Vagina (tissue), 2 donors: ENCODE measurements at places on chromosomes 2 and 18. TPM values are rescaled to one million over a fixed set of nuclear protein-coding genes. Genes with fewer than 3 reads are reported as not detected.

Gene REG3A
- total RNA-seq, result not detected

Gene CCDC178
- total RNA-seq, result 10.8 TPM

Gene IL36G
- not detected for total RNA-seq

Gene KCNIP3
- 27.5 TPM for total RNA-seq

Gene HOXD11
- 19.4 TPM for total RNA-seq

Gene CHRND
- total RNA-seq, result not detected

Gene FTCDNL1
- total RNA-seq, result 2.5 TPM

Gene KCNK3
- 10.6 TPM for total RNA-seq

DNA sequence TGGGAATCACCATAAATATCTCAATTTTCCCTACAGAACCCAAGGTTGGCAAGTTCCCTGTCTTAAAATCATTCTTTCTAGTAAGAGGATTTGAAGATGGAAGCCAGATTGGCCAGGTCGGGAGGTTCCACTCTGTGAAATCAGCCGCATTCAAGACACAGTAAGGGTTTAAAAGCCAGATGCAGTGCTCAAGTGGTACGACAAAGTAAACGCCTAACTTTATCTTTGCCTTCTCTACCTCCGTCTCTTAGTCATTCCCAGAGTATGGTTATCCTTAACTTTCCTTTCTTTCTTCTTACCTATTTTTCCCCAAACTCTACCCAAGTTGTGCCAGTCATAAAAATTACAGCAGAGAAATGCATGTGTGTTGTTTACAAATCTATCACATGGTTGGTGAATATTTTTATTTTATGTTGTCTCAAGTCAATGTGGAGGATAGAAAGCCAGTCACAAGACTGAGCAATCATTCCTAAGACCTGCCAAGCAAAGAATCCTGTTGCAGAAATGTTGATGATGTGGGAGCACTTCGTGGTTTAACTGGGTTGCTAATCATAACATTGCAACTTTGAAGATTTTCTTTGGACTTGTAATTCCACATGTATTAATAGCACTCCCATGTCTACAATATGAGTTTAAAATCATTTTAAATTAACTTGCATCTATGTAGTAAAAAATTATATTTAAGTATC, 62.6 kb downstream of the SLC40A1 start:
- no peak for DNase-seq

- no peak for DNase-seq
These were observed 58.1 kb upstream of the KYNU start for GRCh38 chr2:142819411-142819810.

GRCh38 chr2:23302591-23302990, 82.4 kb upstream of the KLHL29 start:
- no peak for DNase-seq

DNA sequence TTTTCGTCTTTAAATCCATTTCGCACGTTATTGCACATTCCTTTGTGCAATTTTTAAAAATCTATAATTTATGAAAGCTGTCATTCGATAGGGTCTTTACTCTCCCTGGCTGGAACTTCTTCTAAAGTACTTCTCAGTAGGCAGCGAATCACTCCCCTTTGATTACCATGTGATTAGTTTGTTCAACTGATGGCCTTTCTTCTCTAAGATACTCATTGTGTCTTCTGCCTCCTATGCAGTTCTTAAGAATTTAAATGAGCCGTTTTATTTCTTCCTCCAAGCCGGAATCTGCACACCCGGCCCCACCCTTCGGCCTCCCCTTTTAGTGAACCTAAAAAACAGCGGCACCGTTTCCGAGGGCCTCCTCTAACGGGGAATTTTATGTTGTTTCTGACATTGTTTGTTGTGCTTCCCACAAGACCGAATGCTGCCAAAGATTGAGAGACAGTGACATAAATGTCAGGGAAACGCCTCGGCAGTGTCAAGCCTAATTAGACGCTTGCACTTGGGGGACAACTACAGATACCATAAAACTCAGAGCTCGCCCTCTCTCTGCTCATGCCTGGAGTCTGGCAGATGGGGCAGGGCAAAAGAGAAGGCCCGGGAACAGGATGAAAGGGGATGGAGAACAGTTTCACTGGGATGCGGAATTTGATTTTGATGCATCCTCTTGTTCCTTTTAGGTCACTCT, 255.3 kb downstream of the BCL11A start:
- no peak for DNase-seq

GRCh38 chr2:105806996-105807395, 62.3 kb downstream of the NCK2 start:
- peak; percentile 27 for DNase-seq

DNA sequence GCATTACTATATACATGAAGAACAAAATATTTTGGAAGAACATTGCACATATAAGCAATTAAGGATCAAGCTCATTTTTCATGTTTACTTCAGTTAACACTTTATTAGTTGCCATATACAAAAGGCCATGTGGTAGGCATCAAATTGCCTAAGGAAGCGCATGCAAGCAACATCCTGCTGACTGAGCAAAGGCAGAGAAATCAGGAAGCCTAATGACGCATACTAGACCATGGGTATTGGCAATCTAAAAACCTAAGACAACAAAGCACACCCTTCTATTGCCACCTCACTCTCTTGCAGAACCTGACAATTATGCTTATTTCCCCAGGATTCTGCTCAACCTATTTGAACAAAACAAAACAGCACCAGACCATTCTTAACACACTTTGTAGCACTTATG, 171.9 kb downstream of the STK39 start:
- no peak for DNase-seq

GRCh38 chr2:129199501-129199900, 780.0 kb upstream of the RAB6C start:
- DNase-seq, result no peak

GRCh38 chr2:239399921-239400595, 762 bp downstream of the HDAC4 start:
- DNase-seq, result no peak

DNA sequence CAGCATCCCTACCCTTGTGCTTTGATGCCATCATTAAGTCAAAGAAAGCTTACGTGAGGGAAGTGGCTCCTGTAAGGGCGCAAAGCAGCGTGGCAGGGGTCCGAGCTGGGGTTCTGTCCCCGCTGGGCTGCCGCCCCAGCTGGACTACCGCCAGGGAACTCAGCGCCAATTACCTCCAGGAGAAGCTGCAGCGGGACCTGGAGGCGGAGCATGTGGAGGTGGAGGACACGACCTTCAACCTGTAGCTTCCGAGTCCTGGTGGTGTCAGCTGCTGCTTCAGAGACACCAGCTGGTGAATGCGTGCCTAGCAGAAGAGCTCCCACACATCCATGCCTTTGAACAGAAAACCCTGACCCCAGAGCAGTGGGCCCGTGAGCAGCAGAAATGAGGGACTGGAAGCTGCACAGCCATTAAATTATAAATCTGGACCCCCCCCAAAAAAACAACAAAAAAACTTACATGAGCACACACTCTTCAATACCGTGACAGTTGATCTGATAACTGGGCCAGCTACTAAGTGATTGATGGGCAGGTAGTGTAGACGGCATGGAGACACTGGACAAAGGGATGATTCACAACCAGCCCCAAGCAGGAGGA, 20.1 kb upstream of the YES1 start:
- no peak for DNase-seq

DNA sequence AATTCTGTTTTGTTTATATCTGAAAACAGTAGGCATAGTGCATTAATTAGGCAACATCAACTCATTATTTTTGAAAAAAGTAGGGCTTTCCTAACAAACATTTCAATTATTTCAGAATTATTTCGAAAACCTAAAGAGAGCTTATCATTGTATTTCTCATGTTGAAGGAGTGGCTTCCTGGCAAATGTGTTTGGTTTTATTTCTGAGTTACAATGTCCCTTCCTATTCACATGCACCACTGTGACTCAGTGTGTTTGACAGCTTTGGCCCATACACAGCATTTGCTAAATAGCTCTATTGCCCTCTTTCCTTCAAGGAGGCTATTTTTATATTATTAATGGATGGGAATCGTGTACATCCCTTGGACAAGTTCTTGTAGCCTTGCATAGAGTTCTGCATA, 205.9 kb downstream of the PTGR3 start:
- no peak for DNase-seq

DNA sequence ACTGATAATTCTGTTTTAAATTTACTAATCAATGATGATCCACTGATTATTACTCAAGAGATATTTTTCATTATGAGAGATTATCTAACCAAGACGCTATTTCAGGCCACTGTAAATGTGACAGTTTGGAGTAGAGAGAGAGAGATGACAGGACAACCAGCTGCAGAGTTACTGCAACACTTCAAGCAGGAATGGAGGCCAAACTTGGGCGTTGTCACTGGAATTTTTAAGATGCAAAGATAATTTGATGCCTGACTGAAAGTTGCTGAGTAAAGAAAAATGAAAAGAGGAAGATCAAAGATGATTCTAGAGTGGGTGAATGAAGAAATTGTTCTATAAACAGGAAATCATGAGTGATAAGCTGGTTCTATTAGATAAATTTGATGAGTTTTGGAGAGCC, 1302.1 kb upstream of the TMEFF2 start:
- DNase-seq, result no peak

DNA sequence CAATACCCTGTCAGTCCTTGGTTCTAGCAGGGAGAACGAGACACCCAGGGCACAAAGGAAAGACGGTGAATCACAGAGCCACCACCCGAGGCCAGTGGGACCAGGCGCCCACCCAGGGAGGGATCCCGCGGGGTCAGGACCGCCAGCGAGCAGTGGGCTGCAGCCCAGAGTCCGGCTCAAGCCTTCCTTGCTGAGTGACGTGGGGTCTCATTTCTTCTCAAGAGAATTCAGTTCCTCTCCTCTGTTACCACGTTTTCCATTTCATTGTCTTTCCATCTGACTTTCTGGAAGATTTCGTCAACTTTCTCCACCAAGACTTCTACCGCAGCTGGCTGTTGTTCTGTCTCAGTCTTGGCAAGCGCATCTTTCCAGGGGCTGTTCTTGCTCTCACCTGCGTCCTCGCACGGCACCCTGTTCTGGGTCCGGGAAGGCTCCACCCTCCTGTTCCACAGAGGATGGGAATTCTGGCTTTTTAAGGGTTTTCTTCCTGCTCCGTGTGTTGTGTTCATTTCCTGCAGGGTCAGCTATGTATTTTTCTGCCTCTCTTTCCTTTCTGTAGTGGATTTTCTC, 248.6 kb downstream of the NDUFA10 start:
- DNase-seq, result no peak

DNA sequence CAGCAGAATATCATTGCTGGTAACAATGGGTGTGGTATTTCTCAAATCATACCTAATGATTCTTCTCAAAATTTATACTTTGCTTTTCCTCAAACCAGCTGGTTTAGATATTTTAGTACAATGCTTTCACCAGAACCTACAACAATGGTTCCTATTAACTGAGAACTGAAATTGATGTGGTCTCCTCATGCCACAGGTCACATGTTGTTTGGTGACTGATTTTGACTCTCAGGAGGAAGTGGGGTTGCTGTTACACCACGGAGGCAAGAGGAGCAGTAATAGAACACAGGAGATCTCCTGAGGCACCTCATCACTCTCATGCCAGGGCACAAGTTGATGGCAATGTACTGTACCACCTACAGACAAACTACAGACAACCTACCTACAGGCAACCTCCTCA, 3.0 kb upstream of the CEP68 start:
- no peak for DNase-seq

GRCh38 chr18:25517881-25518715, 166.1 kb upstream of the ZNF521 start:
- no peak for DNase-seq

DNA sequence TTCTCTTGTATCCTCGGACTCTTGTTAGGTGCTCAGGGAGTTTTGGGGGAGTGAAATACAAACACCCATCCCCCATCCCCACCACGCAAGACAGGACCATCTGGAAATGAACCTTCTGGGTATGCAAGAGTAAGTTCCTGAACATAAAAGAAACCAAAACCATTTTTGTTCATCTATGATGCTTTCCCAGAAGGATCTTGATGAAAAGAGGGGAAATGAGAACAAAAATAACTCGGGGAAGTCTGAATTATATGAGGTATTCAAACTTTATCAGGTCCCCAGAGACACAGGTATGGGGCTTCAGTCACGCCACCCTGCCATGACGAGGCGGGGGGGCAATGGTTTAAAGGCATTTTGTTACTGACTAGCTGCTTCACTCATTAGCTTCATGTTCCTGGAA, 68.6 kb upstream of the DNMT3A start:
- DNase-seq, result no peak

DNA sequence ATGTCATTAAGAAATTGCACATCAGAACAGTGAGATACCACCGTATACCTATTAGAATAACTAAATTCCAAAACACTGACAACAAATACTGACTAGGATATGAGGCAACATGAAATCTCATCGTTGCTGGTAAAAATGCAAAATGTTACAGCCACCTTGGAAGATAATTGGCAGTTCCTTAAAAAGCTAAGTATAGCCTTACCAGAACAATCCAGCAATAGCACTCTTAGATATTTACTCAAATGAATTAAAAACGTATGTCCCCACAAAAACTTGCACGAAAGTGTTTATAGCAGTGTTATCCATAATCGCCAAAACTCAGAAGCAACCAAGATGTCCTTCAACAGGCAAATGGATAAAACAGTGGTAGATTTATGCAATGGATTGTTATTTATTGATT, 241.7 kb downstream of the EPHA4 start:
- DNase-seq, result no peak

DNA sequence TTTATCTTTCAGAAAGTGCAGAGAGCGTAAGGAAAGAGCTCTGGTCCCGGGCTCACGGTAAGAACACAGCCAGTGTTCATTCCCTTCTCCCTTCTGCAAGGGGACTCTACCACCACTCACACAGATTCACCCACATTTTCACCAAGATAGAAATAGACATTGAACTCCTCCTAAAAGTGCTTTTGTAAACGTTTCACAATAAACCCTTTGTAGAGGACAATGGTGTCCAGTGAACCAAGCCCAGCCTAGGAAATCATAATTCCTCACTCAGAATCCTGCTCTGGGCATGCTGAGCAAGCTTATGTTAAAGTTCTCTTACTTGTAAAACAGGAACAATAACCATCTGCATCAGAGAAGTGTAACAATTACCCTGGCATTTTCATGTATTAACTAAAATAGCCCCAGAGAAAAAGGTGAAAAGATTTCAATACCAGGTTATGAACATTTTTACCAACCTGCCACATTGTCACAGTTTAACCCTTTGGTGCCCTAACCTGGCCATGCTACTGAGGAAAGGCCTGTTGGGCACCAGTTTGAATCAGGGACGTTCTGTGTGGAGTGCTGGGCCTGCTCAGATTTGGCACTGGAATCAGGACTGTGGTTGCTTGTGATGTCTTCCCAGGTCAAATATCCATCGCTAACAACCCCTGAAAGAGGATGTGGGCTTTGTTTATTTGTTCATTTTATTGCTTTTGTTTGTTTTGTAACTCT, 22.5 kb upstream of the NDUFV2 start:
- DNase-seq, result no peak

- no peak for DNase-seq
These were observed 44.4 kb upstream of the ATL2 start for GRCh38 chr2:38421274-38422056.

- no peak for DNase-seq
These were observed 1672.5 kb upstream of the DDX18 start for GRCh38 chr2:116141891-116142474.

- no peak for DNase-seq
These were observed 17.9 kb upstream of the AOX1 start for GRCh38 chr2:200567932-200568331.
